Activated gamma-delta T cell treated with Interleukin-2 at 50 U/mL for 16 hours (primary cell): ENCODE measurements at places on chromosomes 3 and 15.

GRCh38 chr3:79587150-79587549 is 180.6 kb downstream of the ROBO1 start:
- no peak for DNase-seq

- no peak for DNase-seq
Measured at GRCh38 chr3:4986175-4986781, 7.0 kb downstream of the BHLHE40 start.

DNA sequence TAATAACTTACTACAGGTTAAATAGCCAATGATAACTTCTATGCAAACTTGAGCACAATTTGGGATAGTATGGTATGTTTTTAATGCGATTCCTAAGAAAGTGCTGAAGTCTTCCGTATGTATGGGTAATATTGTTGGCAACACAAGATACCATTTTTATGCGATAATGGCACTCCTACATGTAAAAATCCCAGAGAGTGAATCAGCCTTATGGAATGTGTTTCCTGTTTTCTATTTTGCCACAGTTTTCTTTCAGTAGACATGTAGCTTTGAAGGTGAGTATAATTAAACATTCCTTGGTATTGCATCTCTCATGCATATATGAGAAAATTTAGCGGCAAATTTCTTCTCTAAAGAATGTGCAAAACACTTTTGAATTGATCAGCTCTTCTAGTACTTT is 396.8 kb upstream of the AZI2 start:
- DNase-seq = no peak

DNA sequence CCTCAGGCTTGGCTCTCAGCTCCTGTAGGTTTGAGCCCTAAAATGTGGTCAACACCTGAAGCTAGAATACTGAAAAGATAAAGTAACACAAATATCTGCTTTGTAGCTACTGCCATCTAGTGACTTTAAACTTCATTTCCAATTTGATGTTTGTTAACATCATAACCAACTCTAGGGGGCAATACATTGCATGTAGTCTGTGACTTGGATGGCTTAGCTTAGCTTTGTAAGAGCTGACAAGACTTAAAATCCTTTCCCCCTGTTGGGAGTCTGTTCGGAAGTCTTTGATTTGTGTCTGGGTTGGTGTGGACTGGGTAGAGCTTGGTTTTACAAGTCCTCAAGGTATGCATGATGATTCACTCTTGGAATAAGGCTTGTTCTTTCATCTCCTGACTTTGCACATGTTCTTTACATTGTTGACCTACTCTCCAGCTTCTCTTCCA is 51.7 kb downstream of the SCN11A start:
- no peak for DNase-seq

DNA sequence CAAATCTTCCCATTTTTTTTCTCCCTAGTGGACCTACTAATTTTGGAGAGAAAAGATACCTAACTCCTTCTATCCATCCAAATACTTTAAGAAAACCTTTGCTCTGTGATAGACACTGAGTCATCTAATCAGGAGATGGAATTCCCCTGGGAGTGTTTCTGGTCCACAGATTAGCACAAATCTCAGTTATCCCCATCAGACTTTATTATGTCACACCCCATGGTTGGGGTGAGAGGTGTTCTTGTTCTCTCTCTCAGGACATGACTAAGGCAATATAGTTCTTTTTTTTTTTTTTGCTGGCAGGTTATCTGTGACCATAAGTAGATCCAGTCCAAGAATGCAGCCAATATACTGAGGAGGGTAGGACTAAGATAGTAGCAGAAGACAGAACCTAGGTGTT is 15.8 kb downstream of the SLC9A9 start:
- DNase-seq = no peak

- no peak for DNase-seq
Measured at GRCh38 chr3:85148036-85148435, 189.2 kb downstream of the CADM2 start.

GRCh38 chr3:32340611-32341365 is 50.9 kb upstream of the CMTM7 start:
- no peak for DNase-seq

- DNase-seq = no peak
Measured at GRCh38 chr3:184323696-184324095, 9.3 kb downstream of the EIF4G1 start.

- no peak for DNase-seq
Measured at GRCh38 chr3:16382845-16383244, 117.8 kb downstream of the OXNAD1 start.

DNA sequence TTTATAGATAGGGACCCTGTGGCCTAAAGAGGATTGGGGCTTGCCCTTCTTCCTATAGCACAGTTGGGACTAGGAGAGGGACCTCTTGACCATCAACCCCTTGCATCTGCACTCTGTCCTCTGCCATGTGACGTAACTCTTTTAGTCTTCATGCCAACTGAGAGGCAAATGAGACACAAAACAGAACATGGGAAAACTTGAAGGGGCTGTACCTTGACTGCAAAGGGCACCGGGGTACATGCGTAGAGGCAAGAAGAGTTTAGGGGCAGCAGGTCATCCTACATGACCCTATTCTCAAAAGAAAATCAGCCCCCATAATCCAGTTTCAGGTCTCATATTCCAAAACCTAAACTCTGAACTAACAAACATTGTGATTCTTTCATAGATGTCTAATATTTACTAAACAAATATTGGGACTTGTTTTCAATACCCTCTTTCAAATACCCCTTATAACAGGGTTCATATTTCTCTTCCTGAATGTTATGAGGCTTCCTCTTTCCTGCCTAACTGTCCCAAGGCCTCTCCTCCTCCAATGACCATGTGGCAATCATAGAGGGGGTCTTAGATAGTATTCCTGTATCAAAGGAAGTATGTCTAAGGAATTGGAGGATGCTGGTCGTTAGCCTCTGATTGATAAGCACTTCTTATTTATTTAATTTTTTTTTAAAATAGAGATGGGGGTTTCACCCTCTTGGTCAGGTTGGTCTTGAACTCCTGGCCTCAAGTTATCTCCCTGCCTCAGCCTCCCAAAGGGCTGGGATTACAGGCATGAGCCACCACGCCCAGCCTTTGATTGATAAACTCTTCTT is 20.6 kb downstream of the ACKR2 start:
- DNase-seq = no peak

GRCh38 chr3:69282181-69282580 is 103.7 kb downstream of the FRMD4B start:
- DNase-seq = peak; percentile 40

DNA sequence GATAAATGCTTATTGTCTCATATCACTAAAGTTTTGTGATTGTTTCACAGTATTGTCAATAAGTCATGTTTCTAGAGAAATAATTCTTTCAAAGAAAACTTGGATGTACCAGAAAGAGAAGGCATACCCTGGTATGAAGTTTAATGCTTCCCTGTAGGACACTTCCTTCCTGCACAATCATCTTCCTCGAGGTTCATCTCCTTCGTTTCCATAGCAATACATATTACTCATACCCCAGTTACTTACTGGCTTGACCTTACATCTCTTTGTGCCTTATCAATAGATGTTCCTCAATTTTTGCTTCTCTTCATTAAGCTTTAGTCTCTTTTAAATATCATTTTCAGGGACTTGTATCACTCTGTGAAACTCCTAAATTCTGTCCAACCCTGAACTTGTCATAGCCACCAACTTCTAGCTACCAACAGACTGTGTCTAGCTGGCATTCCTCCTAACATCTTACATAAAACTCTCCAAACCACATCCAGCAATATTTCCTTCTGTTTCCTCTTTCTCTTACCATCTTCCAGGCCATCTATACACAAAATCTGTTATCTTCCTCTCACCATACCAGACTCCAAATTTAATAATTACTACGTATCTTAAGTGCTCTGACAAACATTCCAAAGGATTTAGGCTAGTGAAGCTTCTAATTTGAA is 134.3 kb downstream of the GADL1 start:
- no peak for DNase-seq

GRCh38 chr3:122973893-122974615 is 53.5 kb downstream of the SEMA5B start:
- DNase-seq = no peak

- no peak for DNase-seq
Measured at GRCh38 chr3:53733446-53733845, 112.8 kb downstream of the CHDH start.

DNA sequence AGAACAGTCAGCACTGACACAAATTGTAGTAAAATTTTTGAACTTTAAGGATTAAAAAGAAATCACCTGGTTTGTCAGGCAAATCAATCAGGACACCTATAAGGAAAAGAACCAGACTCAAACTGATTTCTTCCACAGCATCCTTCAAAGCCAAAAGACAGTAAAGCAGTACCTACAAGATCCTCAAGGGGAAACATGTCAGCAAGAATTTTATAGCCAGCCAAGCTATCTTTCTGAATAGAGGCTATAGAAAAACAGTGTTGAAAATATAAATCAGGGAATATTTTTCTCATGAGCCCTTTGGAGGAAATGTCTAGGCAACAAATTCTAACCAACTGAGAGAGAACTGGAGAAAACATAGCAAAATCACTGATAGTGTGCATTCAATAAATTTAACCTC is 301.4 kb upstream of the UBE2E2 start:
- DNase-seq = no peak

GRCh38 chr3:57675530-57675929 is 17.3 kb downstream of the DENND6A start:
- no peak for DNase-seq

DNA sequence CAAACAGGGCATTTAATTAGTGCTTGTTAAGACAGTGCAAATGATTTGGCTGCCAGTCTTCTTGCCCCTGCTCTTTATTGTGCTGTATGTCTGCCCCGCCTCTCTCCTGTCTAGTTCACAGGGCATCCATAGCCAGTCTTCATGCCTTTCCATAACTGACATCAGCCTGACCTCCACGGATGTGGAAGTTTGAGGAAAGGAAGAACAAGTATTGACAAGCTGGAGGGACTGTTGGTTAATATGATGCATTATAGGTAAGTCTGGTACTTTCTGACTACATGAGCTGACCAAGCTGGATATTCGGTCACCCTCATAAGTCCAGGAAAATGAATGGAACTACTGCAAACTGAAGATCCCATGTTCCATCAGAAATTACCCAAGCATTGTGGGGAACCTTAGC is 325.9 kb downstream of the TIGIT start:
- no peak for DNase-seq

GRCh38 chr15:85702321-85703101 is 92.2 kb downstream of the KLHL25 start:
- DNase-seq = peak; percentile 17

DNA sequence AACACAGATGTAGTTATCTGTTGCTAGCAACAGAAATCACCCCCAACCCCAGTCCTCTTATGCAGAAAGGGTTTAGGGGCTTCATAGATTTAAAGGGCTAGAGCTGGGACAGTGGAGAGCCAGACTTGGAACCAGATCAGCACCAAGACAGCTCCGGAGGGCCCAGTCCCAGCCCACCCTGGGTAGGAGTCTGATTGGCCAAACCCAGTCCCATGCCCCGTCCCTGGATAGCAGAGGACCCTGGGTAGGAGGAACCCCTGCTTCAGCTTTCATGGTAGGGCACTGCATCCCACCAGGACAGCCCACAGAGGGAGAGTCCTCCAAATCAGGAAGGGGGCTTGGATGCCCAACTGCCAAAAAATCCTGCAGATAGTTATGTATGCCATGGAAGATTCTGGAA is 103.0 kb downstream of the CORO2B start:
- no peak for DNase-seq

DNA sequence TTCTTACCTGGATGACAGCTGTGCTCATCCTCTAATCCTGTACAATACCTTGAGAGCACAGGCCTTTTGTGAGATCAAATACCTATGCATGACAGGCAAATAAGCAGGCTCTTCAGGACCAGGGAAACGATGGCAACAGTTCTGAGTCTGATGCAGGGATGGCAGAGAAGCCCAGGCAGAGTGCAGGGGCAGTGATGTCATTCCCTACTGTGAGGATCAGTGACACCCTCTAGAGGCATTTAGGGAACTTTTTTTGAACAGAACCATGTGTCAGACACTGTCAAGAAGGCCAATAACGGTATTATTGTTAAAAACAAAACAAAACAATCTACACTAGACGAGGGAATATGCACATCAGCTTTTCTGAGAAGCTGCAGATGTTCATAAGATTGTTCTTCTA is 314.8 kb upstream of the CTDSPL start:
- DNase-seq = no peak

- DNase-seq = peak; percentile 52
Measured at GRCh38 chr15:89129123-89129815, 41.0 kb downstream of the ABHD2 start.

DNA sequence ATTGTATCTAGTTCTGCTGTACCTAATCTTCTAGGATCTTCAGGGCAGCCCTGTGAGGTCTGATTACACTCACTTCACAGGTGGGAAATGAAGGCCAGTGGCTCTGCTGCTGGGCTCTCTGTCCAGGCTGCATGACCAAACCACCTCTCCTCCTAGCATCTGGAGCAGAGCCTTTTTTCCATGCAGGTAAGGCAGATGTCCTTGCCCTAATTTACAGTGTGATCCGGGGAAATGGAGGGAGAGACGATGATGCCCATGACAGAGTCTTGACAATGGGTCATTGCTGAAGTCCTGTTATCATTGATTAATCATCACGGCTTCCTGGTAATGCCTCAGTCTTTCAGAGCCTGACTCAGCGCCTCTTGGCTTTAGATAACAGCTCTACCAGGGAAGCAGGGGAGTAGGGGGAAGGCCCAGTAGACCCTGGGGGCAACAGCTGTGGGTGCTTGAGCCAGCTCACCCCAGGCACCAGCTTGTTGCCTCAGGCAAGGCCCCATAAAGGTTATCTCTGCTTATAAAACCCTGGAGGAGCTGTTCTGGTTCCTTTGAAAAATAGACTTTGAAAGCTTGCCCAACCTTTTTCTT is 153.4 kb downstream of the GABRG3 start:
- no peak for DNase-seq

DNA sequence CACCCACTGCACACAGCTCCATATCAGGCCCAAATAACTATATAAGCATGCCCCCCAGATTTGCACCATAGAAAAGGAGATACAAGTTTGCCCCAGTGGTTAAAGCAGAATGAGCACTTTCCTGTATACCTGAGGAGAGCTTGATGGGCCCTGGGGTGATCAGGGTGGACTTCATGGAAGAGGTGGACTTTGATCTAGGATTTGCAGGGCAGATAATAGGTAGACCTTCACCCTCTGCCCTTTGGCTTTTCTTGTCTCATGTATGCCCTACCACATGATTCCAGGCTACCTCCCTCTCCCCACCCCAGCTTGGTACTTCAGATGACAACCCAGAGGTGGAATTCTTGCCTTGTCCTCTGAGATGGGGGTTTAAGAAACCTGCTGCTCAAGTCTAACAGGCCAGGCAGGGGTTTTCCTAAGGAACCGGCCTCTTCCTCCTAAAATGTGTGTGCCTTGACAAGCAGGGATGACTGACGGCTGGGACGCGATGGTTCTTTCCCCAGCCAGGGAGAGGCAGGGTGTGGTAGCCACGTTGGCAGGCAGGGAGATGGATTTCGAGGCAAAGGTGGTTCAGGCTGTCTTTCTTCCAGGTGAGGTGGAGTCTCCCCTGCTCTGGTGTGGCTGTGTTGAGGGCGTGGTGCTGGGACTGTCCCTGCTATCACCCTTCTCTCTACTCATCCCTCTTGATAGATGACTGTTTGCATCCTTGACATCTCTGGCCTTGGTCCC is 6.6 kb upstream of the RHCG start:
- DNase-seq = no peak

- DNase-seq = no peak
Measured at GRCh38 chr3:126554560-126555525, 3.9 kb downstream of the C3orf22 start.
